Ovary (tissue), 10 donors: ENCODE measurements at places on chromosomes 7 and 10.

GRCh38 chr7:45977256-45977780 lies 56.2 kb upstream of the IGFBP3 start:
- DNase-seq, result no peak

GRCh38 chr10:2130705-2131305 lies 393.5 kb upstream of the ADARB2 start:
- no peak for DNase-seq

DNA sequence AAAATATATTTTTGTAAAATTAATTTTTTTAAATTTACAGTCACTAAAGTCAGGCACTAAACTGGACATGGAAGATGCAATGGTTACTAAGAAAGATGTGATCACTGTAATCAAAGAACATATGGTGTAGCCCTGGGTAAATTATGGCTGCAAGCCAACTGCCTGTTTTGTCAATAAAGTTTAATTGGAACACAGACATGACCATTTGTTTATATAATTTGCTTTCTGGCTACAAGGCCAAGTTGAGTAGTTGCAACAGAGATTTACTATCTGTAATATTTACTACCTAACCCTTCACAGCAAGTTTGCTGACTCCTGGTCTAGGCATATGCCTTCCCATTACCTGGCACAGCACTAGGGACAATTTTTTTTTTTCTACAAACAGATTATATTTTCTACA lies 448.9 kb downstream of the ADRA2A start:
- no peak for DNase-seq

GRCh38 chr10:132722394-132723329 lies 63.3 kb downstream of the NKX6-2 start:
- DNase-seq, result no peak

- DNase-seq, result no peak
Measured at GRCh38 chr10:87761153-87761552, 56.9 kb downstream of the ATAD1 start.

DNA sequence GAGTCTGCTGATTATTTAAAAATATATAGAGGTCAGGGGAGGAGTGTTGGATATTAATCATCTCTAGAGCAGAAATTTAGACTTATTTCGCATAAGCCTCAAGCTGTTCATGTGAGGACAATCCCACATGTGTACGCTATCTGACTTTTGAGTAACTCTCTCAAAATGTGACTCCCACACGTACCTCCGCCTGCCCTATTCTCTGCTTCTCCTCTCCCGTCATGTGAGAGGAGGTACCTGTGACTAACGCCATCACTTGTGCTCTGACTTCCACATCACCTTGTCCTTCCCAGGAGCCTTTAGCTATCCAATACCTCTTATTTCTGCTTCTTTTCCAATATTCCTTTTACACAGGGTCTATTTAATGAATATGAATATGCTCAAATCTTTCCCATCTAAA lies 119.3 kb upstream of the CALCR start:
- DNase-seq, result no peak

GRCh38 chr10:84178160-84178609 lies 4.6 kb downstream of the GPR15LG start:
- no peak for DNase-seq
